Activated naive CD4-positive, alpha-beta T cell (primary cell): ENCODE measurements at places on chromosomes 3 and 15.
A peak's percentile ranks its signal among the peaks of the same experiment; 100 is the strongest.

DNA sequence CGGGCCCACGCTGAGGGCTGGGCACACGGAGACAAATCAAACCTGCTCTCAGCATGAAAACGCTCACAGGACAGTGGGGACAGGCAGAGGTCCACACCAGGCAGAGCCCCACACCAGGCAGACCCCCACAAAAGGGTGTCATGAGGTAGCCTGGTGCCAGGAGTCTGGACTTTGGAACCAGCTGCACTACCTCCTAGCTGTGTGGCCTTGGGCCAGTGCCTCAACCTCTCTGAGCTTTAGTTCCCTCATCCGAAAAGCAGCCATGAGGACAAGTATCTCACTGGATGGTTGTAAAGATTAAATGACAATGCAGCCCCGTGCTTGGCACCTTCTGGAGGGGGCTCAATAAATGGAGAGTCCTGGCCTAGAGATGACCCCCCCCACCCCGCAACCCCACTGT lies 16.5 kb upstream of the CRABP1 start:
- DNase-seq: no peak

DNA sequence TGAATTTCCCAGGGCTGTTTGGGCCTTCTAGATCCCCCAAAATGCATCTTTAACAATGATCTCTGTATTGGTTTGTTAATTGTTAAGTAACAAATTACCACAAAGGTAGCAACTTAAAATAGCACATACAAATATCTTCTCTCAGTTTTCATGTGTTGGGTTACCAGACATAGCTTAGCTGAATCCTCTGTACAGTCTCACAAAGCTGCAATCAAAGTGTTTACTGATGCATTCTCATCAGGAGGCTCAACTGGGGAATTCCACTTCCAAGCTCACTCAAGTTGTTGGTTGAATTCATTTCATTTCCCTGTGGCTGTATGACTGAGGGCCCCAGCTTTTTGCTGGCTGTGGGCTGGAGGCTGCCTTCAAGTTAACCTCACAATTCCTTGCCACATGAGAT lies 297.6 kb downstream of the RPLP1 start:
- DNase-seq: no peak

DNA sequence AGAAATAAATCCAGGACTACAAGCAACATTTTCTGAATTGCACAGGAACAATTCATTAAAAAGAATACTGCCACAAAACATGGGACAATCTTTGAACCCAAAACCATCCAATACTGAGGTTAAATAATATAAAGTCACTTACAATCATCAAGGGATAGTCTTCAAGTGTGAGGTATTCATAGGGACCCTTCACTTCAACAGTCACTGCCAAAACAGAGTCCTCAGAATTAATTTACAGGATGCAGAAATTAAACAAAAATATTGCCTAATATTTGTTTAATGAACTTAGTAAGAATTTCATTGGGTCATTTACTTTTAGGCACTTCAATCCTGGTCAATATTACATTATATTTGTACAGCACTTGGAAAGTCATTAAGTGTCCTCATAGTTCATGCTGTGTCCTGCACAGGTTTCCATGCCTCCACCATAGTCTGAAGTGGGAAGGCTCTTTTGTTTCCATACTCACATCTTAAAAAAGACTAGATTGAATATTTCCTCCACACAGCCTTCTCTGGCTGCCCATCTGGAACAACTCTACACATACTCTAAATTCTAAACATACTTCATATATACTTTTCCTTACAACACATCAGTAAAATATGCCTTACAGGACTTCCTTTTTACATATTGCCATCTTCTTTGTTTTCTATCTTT lies 31.6 kb upstream of the VPS39 start:
- no peak for DNase-seq

GRCh38 chr15:40243126-40243810 lies 4.4 kb downstream of the PAK6 start:
- no peak for DNase-seq

GRCh38 chr3:23739536-23739935 lies 66.2 kb upstream of the UBE2E1 start:
- DNase-seq: no peak

DNA sequence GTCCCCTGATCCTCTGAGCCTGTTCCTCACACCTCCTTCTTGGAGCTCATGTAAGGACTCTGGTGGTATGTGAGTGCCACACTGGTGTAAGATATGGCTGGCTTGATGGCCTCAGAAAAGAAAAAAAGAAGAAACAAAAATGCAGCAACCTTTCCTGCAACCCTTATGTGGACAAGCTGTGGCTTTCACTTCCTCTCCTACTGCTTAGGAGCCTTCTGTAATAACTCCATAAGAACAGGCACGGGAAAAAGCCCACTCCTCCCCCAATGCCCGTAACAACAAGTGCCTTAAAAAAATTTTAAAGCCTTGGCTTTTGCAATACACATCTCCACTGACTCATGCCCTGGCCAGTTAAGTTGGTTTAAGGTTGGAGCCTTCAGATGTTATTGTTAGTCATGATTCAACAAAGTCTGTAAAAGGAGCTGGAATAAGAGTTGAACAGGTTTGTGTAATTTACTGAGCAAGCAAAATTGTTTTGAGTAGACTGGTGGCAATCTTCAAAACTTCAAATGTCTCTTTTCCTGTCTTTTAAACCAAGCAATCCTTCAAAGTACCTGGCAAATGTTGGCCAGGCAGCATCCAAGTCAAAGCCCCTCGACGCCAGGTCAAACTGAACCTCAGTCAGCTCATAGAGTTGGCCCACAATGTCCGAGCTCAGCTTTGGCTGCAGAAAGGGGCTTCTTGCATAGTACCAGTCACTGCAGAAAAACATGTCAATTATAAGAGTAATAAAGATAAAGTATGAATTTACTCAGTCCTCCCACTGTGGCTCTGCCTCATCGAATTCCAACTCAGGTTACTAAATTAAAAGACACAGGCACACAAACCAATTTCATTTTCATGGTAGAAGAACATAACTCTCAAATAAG lies 22.9 kb downstream of the FYCO1 start:
- DNase-seq: no peak

DNA sequence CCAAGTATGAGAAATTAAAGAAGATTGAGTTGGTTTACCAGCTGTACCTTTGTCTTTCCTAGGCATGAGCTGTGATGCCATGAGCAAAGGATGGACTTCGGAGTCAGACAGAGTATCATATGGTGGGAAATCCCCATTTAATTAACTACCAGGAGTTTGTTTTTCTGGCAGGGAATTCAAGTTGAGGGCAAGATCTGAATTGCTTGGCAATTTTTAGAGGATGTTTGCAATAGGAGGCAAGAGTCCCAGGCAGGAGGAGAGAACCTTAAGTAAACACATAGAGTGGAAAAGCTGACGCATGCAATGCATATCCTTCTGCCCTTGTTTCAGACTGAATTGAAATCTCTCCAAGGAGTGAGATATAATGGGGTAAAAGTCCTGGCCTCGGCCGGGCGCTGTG lies 569.7 kb upstream of the MDFIC2 start:
- no peak for DNase-seq

GRCh38 chr3:11705049-11705448 lies 61.3 kb upstream of the VGLL4 start:
- DNase-seq: no peak

GRCh38 chr3:157611536-157612076 lies 108.4 kb upstream of the VEPH1 start:
- no peak for DNase-seq

DNA sequence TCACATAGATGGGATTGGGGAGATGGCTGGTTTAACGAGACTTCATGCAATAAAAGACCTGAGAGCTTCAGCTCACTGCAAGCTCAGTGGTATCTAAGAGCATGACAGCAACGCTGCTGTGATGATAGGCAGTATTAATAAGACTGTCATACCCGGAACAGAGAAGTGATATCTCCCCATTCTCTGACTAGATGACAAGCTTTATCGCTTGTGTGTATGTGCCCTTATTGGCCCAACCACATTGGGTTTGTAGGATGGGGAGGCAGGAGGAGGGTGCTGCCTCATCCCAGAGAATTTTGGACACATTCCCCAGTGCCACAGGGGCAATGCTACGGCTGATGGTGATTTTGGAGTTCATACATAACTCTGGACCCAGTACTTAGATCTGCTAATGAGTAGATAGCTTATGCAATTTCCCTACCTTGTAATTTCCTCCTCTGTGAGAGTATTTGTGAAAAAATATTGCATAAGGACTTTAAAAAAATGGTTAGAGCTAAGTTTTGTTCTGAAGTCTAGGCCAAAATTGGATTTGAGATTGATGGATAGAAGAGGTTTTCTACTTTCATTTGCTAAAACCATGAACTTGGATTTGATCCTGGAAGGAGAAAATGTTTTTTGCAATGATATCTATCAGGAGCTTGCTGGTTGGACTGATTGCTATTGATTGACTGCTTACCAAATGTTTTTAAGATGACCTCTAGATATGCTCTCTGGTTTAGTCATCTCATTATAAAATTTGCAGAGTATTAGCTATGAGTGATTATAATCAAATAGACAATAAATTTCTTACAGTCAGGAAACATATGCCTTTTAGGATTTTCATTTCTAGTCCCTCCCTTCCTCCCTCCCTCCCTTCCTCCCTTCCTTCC lies 14.0 kb upstream of the TMEM212 start:
- no peak for DNase-seq

- no peak for DNase-seq
Measured at GRCh38 chr3:70176224-70176623, 136.2 kb downstream of the MDFIC2 start.

- no peak for DNase-seq
Measured at GRCh38 chr3:45992133-45992729, 3.4 kb downstream of the FYCO1 start.

GRCh38 chr3:69817988-69818387 lies 78.7 kb downstream of the MITF start:
- DNase-seq: no peak

DNA sequence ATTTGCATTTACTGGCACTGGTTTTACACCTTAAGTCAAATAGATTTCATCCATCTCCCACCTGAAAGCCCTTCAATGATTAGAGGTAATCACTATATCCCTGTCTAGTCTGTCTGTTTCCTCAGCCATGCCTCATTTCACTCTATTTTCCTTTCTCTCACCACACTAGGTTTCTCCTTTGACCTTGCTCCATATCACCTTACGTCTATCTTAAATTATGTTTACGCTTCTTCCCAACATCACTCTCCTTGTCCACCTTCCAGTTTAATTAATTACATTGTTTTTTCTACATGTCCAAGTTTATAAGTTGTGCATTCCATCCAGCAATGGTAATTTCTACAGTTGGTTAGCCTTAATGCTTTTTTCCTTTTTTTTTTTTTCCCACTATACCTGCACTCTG lies 396.7 kb upstream of the PDZRN3 start:
- no peak for DNase-seq

DNA sequence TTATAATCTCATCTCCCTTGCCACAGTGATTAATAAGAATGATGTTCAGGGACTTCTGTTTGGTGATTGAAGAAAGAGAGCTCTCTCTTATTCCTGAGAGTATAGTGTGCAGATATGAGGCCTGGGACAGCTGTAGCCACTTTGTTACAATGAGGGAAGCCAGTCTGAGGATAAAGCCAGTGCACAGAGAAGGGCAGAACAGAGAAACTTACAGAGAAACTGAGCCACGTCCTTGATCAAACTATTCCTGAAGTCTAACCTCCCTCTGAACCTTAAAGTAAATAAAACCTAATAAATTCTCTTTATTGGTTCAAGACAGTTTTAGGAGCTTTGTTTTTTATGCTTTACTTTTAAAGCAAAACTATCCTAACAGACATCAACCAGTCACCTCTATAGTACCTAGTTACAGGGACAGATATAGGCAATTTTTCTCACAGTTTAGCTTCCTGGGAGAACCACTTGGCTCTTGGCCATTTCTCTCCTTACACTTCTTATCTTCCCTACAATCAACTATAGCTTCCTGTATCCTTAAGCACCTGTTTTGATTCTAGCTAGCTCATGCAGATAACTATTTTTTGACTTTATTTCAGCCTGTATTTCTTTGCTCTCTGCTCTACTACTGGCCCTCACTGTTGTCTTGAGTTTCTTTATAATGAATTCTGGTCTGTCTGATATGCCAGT lies 284.4 kb downstream of the SHQ1 start:
- DNase-seq: no peak

GRCh38 chr3:88149101-88149508 lies 654 bp upstream of the C3orf38 start:
- peak; percentile 39 for DNase-seq

DNA sequence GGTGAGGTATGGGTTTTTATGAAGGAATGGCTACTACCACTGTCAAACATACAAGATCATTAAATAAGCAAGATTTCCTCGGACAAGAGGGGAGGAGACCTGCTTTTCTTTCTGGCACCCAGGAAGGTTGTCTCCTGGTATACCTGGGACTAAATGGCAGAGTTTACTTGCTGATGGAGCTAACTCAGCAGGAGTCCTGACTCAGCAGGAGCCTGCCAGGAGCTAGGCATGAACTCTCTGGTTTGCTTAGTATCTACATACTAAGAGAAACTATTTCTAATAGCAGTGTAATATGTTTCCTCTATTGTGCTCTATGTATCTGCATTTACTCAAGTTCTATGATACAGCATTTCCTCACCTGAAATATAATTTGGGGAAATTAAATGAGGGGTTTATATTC lies 404.2 kb downstream of the RSL24D1 start:
- DNase-seq: no peak
